Putamen (tissue), 1 donor: ENCODE measurements at places on chromosomes 6 and 20.

DNA sequence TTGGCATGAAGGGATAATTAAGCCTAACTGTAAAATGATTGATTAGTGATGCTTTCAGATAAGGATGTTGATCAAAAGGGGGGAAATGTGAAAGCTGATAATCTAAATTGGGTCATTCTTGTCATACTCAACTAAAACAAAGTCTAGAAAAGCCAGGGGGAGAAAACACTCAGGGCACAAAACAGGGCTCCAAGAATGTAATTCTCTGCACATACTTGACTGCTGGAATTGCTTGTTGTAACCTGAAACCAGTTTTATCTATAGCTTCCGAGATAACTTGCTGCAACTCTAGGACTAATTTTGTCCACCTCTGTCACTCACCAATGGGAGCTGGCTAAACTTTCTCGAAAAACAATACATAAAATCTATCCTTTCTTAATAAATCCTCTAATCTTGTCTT, 310.3 kb downstream of the CLVS2 start:
- DNase-seq, result no peak

- peak; percentile 64 for DNase-seq
Measured at GRCh38 chr6:109050012-109050411, 44.6 kb downstream of the SESN1 start.

- DNase-seq, result no peak
Measured at GRCh38 chr6:38088829-38089228, 269.3 kb downstream of the ZFAND3 start.

DNA sequence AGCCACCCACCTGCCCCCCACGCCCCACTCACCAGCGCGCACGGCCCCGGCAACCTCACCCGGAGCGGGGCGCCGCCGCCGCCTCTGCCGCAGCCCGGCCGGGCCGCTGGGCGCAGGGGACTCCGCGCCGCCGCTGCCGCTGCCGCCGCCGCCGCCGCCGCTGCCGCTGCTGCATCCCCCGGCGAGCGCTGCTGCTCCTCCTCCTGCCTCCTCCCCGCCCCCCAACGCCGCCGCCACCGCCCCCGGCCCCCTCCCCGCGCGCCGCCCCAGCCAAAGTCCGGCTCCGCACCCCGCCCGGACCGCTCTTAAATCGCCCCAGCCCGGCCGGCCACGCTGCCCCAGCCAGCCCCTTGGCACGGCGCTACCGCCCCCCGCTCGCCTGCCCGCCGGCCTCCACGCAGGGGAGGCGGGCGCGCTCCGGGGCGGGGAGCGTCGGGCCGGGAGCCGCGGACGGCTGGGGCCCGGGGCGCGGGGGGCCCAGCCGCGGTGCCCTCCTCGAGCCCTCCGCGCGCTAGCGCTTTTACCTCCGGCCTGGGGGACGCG, at the start of gene SULF2:
Gene SULF2 (minus strand): TSS at position 171 of the 543 bp plus-strand sequence. CDS start 28,118 bp downstream, outside the sequence.
- no peak for DNase-seq

- DNase-seq, result no peak
Measured at GRCh38 chr6:27608916-27609883, 136.3 kb upstream of the ZNF184 start.

DNA sequence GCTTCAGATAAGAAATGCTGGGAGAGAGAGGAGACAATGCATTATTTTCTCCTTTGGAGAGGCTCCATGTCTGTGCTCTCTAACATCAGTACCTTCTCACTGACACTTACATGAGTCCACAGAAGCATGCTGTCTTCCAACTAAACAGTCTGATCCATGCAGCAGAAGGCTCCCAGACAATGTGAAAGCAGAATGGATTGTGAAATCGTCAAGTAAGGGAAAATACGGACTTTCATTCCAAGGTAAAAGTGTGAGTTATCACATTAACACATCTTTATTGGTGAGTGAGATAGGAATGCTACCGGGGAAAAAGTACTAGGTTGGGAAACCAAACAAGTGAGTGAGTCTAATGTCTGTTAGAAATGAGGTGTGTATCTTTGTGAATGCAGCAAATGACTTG, 167.6 kb upstream of the KCNK16 start:
- no peak for DNase-seq

- no peak for DNase-seq
Measured at GRCh38 chr20:31676609-31676989, 38.9 kb downstream of the COX4I2 start.

GRCh38 chr6:16683641-16684194, 77.5 kb downstream of the ATXN1 start:
- DNase-seq, result no peak

- DNase-seq, result no peak
Measured at GRCh38 chr6:107152638-107153430, 37.5 kb upstream of the BEND3 start.

DNA sequence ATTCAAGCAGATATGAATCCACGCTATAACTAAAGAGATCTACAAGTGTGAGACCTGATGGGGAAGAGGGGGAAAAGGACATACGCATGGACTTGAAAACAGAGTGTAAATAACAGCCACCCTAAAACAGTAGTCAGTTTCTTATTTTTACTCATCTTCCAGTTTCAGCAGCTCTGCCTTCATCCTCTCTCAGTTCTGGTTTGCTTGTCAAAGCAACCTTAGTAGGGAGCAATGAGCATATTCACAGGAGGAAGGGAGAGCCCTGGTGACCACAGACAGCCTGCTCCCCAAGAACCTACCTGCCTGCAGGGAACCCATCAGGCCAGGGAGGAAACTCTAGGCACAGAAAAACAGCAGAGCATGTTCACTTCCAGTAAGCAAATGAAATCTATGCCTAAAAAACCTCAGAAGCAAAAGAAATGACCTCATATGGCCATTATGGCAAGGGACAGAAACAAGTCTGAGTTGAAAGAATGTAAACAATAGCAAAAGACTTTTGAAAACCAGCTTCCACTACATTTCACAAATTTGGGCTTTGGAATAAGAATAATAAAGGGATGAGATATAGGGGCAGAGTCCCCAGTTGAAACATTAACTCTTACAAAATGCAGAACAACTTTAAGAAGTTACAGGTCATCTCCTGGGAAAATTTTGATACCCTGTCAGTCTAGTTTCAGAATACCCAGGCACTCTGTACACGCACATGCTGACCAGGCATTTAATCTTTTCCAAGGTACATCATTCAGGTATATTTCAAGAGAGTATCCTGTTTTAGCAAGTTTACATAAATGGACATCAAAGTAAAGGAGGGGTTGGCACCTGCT, 120.8 kb upstream of the BCLAF1 start:
- DNase-seq, result no peak

GRCh38 chr6:113696960-113697359, 160.2 kb upstream of the MARCKS start:
- DNase-seq, result no peak

DNA sequence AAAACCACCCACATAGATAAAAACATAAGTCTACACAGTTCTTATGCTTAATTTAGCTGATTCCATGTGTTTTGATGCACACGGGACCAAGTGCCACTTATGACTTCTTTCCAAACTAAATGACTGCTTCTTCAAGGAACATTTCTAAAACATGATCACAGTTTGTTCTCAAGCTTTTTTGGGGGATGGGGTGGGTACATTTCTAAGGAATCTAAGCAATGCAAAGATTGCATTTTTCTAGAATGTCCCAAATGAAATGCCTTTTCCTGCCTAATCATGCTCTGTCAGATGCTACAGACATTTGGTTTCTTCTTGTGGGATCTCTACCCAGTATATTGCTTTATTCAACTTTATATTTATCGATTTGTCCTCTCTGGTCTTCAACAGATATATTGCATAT, 496.8 kb upstream of the JAG1 start:
- DNase-seq, result no peak

DNA sequence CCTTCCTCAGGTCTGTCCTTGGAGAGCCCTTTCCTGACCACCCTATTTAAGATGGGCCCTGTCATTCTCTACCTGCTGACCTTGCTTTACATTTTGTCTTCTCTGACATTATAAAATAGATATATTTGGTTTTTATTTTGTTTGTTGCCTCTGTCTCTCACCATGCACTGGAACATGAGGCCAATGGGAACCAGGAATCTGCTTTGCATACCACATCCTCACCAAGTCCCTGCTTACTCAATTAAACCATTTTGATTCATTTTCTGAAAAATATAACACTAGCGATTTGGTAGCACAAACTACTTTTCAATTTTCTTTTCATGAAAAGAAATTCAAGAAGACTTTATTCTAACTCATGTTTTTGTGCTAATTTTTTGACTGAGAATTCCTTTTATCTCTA, 32.8 kb upstream of the POPDC3 start:
- DNase-seq, result no peak

- DNase-seq, result peak; percentile 40
Measured at GRCh38 chr6:70107852-70108629, 194.8 kb downstream of the COL9A1 start.
